Left lung (tissue), 14 donors: ENCODE measurements at places on chromosomes 3 and 15. TPM values are rescaled to one million over a fixed set of nuclear protein-coding genes. Genes with fewer than 3 reads are reported as not detected.

The GOLGA8S gene
- 0.38 TPM for total RNA-seq

The POLQ gene
- total RNA-seq, result 2.1 TPM

The RTP1 gene
- total RNA-seq, result not detected

The NPTN gene
- 126 TPM for total RNA-seq

The DUOXA2 gene
- not detected for total RNA-seq

The KNG1 gene
- total RNA-seq, result not detected

The RLBP1 gene
- total RNA-seq, result not detected

The EXD1 gene
- not detected for total RNA-seq

The MORF4L1 gene
- total RNA-seq, result 269 TPM
